SK-N-SH treated with all-trans-retinoic acid at 6 μM for 48 hours (cell line): ENCODE measurements at places on chromosomes 6 and 20.

GRCh38 chr6:168867247-168868102 lies 386.2 kb downstream of the THBS2 start:
- ATAC-seq = no peak

GRCh38 chr20:10799735-10800134 lies 125.9 kb upstream of the JAG1 start:
- no peak for ATAC-seq

DNA sequence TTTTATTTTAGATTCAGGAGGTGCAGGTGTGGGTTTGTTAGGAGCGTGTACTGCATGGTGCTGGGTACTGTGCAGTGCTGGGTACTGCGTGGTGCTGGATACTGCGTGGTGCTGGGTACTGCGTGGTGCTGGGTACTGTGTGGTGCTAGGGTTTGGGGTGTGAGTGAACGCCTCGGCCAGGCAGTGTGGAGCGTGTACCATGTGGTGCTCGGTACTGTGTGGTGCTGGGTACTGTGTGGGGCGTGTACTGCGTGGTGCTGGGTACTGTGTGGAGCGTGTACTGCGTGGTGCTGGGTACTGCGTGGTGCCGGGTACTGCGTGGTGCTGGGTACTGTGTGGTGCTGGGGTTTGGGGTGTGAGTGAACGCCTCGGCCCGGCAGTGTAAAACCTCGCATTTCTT lies 62.9 kb downstream of the WDR27 start:
- peak; percentile 22; the same call in 2 of the 3 replicates for ATAC-seq

DNA sequence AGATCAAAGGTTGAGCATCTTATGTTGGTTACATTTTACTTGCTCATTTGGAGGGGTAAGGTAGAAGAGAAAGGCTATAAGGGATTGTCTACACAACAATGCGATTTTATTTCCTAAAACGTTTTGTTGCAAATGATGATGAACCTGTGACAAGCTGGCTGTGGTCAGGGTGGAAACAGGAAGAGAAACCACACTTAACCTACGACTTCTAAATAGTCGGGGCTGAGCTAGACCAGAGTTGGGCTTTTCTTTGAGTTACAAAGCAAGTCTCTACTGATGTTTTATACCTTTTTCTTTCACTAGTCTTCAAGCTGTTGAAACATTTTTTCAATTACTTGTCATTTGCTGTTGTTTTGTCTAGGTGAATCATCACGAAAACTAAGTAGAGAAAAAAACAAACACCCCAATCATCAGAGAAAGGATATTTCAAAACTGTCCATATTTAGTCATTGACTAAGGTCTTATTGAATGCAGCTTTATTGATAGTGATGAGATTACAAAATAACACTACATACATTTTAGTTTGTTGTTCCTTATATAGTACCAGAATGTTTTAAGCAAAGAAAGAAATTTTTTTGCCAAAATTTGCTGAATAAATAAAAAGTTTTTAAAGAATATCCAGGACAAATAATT lies 18.0 kb downstream of the KLHL31 start:
- ATAC-seq = no peak

DNA sequence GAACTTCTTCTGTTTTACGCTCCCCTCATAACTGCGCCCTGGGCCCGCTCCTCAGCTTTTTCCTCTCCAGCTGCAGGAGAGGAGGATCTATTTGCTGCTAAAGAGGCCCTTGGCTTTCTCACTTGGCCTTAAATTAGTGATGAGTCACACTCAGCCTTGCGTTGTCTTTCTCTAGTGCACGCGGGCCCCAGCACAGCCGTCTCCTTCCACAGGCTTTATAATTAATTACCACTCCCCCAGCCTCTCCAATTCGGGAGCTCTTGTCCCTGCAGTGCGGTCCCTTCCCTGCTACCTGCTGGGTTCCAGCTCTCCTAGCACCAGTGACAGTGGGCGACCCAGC lies 25.2 kb downstream of the PACSIN1 start:
- no peak; the same call in 2 of the 3 replicates for ATAC-seq

DNA sequence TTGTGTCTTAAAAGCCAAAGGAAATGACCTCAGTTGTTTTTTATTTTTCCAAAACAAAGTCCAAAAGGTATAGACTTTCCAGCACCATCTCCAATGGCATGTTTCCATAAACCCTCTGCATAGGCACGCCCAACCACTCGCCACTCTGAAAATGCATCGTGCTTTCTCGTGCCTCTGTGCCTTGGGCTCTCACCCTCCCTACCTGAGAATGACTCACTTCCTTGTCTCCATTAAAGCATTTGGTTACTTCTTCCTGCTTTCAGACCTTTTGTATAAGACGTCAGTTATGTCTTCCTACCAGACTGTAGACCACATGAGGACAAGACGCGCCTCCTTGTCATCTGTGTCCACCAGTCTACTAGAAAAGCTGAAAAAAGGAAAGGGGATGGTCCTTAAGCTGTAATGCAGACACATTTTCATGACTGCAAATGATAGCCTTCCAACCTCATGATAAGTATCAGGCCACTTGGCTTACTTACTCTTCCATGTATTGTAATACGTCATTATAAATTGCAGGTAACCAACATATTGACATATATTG lies 61.2 kb upstream of the CDYL start:
- ATAC-seq = no peak

- peak; percentile 68 for ATAC-seq
Measured at GRCh38 chr6:153131037-153131981, at the start of gene RGS17. TSS of gene RGS17 (minus strand) at chr6:153131282. CDS start at chr6:153044018, 87,264 bp downstream.

GRCh38 chr20:39059036-39059435 lies 96.9 kb downstream of the DHX35 start:
- no peak for ATAC-seq
